ENCODE measurements at places on chromosomes 13 and 19.

GRCh38 chr13:102700088-102701031 is 5.5 kb upstream of the METTL21C start:
- no peak for DNase-seq

GRCh38 chr19:8138201-8138600 is 11.2 kb downstream of the FBN3 start:
- DNase-seq, result no peak

- no peak for DNase-seq
These were observed 27.3 kb downstream of the MYCBP2 start for GRCh38 chr13:77299587-77299986.

GRCh38 chr19:32921624-32922023 is 50.1 kb downstream of the CEP89 start:
- no peak for DNase-seq

DNA sequence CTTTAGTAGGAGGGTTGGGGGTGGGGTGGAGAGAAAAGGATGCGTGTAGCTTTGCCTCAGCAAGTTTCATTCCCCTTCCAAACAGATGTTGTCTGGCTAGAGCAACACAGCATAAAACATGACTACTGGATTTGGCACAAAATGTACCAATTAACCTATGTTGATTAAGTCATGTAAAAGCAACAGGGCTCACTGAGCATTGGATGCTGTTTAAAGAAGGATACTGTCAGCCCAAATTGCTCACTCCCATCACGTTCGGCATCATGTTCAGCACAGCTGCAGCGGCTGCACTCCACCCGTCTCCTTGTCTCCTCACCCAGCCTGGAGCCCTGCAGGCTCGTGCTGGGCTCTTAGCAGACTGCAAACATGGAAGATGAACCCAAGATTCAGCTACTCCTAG is 77.5 kb downstream of the DLEU7 start:
- no peak for DNase-seq

DNA sequence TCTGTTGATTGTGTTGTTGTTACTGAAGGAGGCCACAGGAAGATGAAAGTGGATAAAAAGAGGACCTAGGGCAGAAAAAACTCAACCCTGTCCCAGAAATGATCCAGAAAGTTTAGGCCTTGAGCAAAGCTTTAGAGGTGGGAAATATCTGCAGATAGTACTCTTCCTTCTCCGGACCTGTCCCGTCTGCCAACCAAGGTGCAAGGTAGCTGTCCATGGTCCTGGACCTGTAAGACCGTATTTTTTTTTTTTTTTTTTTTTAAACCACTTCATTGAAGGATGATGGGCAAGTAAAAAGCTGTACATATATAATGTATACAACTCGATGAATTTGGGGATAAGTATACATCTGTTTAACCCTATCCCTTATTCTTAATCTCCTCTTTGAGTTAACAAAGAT is 225.9 kb downstream of the OLFM4 start:
- no peak for DNase-seq

- no peak for DNase-seq
These were observed 313.2 kb downstream of the SHISA2 start for GRCh38 chr13:25738342-25739196.

GRCh38 chr19:31096062-31096830 is 253.0 kb downstream of the TSHZ3 start:
- no peak for DNase-seq

DNA sequence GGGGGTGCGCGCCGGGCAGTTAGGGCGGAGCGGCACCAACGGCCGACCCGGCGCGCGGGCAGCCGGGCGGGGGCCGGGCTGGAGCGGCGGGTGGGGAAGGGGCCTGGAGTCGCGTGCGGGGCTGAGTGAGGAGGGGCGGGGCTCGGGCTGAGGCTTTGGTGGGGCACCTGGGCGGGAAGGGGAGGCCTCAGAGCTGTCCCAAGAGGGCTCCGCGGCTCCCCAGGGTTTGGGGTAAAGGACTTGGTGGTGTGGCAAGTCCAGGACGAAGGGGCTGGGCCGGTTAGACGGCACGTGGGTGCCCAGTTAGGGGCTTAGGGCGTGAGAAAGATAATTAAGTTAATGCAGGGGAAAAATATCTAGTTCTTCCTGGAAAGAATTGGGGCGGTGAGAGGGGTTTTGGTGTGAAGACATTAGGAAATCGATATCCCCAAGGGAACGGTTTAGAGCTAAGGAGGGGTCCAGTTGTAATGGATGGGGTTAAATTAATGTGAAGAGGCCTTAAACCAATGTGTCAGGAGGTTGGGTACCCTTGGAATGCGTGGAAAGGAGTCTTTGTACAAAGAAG is 496 bp downstream of the ZNF574 start:
- DNase-seq, result peak; percentile 75

DNA sequence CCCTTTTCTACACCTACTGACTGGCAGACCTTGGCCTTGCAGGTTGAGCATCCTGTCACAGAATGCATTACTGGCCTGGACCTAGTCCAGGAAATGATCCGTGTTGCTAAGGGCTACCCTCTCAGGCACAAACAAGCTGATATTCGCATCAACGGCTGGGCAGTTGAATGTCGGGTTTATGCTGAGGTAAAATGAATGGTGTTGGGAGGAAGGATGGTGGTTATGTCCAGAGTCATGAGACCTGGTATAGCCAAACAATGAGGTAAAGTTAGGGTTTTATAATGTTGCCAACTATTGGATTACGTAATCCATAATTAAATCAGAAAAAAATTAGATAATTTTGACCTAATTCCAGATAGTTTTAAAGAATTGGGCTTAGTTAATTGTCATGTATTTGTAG is 212.5 kb downstream of the PCCA start:
- no peak for DNase-seq

GRCh38 chr19:46032597-46033025 is 8.2 kb downstream of the IGFL4 start:
- DNase-seq, result no peak

DNA sequence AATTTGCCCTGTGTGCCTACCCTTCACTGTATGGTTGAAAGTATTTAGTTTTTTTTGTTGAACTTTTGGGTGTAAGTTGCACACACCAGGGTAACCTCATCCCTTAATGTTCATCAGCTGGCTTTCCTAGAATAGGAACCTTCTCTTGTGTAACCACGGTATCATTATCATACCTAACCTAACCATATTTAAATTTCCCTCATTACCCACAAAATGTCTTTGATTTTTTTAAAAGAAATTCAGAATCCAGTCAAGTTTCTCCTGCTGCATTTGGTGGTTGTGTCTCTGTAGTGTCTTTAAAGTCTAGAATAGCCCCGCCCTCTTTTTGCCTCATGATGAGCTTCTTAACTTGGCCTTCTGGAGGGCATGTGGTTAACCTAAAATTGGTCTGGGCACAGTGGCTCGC is 80.3 kb downstream of the RYR1 start:
- DNase-seq, result no peak

- no peak for DNase-seq
These were observed 628.7 kb downstream of the EFNB2 start for GRCh38 chr13:105906746-105907145.

DNA sequence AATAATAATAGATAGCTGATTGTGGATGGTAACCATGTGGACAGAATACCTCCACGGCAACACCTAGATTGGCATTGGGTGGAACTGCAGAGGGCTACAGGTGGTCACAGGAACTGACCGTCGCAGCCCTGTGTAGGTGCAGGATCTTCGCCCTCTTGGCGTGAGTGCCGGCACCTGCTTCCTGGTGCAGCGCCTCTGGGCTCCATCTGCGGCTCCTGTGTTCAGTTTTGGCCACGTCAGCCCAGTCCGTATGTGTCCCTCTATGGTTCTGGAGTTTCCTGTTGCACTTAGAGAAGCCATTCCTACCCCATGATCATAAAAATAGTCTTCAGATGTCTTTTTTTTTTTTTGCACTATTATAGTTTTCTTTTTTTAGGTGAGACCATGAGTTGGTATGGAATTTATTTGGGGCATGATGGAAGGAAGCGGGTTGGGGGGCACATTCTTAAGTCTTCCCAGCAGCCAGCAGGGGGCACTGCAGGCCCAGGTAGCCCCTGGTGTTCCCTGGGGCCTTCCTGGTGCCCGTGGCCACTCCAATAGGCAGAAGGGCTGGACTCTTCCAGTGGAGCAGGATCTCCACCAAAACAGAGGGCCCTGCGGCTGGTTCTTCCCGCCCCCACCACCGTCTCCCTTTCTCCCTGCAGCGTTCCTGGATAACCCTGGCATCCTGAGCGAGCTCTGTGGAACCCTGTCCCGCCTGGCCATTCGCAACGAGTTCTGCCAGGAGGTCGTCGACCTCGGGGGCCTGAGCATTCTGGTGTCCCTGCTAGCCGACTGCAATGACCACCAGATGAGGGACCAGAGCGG is 10.1 kb upstream of the SLC25A42 start:
- no peak for DNase-seq

DNA sequence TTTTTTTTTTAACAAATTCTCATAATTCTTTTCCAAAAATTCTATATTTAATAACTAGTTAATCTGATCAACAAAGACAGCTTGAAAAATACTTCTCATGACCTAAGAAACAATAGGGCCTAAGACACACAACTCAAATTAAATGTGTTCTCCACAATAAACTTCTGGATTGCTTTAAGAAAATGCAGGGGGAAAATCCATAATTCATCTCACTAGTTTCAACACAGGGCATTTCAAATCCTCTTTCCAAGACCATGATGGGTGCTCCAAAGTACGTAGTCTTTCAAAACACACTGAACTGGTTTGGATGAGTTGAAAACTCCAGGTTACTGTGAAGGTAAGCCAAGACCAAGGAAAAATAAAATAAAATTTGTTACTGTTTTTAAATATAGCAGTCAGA is 62.6 kb downstream of the DCLK1 start:
- no peak for DNase-seq

GRCh38 chr13:29105779-29106178 is 285.6 kb downstream of the MTUS2 start:
- no peak for DNase-seq

DNA sequence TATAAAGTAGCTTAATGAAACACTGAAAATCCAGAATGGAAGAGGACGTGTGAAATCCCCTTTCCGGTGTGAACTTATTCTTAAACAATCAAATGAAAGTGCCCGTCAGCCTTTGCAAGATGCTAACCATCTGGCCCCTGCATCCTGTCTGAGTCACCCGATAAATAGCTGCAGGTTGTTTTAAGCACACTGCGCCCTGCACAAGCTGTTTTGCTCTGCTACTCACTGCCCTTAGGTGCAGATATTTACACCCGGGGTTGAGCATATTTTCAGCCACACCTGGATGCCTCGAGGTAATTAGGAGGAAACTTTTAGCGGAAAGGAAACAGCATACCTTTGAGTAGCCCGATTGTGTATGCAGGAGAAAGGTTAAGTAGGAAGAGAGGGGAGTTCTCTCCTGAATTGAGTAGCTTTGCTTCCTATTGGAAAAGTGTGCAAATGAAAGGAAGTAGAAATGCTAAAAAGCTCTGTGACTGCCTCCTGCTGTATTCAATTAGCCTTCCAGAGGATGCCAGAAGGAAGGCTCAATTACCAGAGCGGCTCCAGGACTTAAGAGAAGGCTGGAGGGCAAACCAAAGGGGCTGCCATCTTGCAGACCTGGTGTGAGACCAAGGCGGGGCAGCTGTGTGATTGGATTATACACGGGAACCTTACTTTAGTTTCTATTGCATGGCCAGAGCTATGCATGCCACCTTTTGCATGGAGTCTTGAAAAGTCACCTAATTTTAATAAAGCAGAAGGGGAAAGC is 42.5 kb downstream of the IRS2 start:
- no peak for DNase-seq

GRCh38 chr13:78658630-78659449 is at the start of gene OBI1:
Gene OBI1, minus strand, starts transcription at chr13:78659155. Its CDS starts 35 bp downstream, at chr13:78659120.
- DNase-seq, result peak; percentile 95

DNA sequence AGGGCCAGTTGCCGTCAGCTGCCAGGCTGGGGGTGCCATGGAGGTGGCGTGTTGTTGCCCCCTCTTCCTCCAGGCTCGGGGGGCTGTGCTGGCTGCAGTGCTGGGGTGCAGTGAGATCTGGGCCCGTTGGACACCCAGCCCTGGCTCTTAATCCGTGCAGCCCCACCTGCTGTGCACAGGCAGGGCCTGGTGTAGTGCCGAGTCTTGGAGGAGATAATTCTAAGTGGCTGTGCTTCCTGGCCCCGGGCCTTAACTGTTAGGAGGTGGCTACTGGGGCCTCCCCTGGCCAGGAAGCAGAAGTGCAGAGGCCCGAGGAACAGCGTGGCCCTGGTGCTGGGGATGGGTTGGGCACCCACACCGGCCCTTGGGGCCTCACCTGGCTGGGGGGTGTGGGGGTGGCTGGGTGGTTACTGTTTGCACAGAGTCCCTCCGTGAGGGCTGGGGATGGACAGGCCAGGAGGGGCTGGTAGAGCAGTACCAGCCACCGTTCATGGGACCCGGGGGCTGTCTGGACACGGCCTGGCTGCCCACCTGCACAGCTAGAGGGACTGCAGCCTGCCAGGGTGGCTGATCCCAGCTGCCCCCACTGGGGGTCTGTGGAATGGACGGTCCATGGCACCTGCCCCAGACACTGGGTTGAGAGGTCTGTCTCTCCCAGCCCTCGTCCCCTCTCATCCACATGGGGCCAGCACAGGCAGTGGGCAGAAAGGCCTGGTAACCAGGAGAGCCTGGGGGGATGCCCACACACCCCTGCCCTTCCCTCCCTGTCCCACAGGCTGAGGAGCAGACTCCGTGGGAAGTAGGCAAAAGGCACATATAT is 3.3 kb downstream of the GPX4 start:
- no peak for DNase-seq

- DNase-seq, result no peak
These were observed 6.3 kb downstream of the IRGQ start for GRCh38 chr19:43589678-43590077.

Data from ascending aorta (tissue), 2 donors.